Aorta (tissue), 5 donors: ENCODE measurements at places on chromosomes 13 and 19. TPM values are rescaled to one million over a fixed set of nuclear protein-coding genes. Genes with fewer than 3 reads are reported as not detected.

GRCh38 chr13:74101436-74101835 is 32.8 kb downstream of the KLF12 start:
- no peak overlapping the region for H3K27ac ChIP-seq
- H3K4me3 ChIP-seq = no peak overlapping the region
- no peaks in the 10 kb centered on the region for H3K36me3 ChIP-seq
- H3K4me1 ChIP-seq = peaks cover 7% of the 10 kb centered on the region

DNA sequence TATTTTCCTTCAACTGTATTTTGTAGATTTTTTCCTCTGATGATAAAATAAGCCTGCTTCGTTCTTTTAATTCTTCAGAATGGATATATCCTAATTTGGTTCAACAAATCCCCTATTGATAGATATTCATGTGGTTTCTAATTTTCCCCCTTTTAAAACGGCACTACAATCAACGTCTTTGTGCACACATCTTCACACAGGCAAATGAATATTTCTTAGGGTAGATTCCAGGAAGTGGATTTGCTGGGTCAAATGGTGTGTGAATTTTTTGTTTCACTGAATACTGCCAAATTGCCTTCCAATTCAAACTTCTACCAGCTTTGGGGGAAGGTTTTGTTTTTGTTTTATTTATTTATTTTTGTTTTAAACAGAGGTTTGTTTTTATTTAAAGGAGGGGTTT is 287.2 kb downstream of the FOXO1 start:
- no peak overlapping the region for H3K27ac ChIP-seq
- H3K4me1 ChIP-seq = no peaks in the 10 kb centered on the region
- H3K27me3 ChIP-seq = no peaks in the 10 kb centered on the region
- no peak overlapping the region for H3K4me3 ChIP-seq
- H3K36me3 ChIP-seq = no peaks in the 10 kb centered on the region

FAAP24 gene
- total RNA-seq = 1.8 TPM

CNFN gene
- not detected for total RNA-seq

DNA sequence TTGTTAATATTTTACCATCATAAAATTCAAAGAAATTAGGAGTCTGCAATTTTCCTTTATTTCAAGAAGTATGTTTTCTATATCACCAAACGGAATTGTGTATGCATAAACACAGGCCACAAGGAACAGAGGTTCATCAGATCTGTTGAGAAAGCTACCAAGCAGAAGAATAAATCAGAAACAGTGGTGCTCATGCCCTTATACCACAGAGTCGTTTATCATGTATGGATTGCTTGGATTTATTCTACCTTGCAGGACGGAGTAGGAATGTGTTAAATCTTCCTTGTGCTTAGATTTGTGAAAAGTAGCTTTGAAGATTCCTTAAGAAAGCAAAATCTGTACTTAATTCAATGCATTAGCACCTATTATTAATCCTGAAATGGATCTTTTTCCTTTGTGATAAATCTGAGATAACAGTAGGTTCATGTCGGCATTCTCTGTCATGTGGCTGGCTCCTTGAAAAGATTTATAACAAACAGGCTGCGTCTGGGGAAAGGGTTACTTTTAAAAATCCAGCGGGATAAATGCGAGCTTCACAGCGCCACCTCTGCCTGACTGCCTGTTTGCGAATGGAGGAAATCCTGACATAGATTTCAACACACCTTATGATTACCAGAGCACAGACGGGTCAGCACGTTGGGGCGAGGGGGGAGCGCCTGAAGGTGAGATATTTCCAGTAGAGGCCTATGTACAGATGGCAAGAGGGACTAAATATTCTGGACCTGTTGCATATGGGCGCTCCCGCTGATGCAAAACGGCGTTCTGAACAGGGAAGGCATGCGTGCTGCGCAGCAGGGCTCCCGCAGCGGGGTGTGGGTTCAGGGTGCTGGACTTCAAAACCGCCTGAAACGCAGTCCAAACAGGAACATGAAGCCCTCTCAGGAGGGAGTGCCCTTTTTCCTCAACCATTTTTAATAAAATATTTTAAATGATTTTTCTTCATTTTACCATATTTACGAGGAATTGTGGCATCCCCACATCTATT is 445.5 kb upstream of the SGCG start:
- DNase-seq = no peak
- no peaks in the 10 kb centered on the region for H3K27me3 ChIP-seq
- H3K4me1 ChIP-seq = no peaks in the 10 kb centered on the region

GRCh38 chr13:45892513-45892912 is 41.0 kb upstream of the SIAH3 start:
- H3K36me3 ChIP-seq = no peaks in the 10 kb centered on the region
- DNase-seq = no peak
- no peaks in the 10 kb centered on the region for H3K27me3 ChIP-seq
- H3K27ac ChIP-seq = no peak overlapping the region
- H3K4me3 ChIP-seq = no peak overlapping the region

DNA sequence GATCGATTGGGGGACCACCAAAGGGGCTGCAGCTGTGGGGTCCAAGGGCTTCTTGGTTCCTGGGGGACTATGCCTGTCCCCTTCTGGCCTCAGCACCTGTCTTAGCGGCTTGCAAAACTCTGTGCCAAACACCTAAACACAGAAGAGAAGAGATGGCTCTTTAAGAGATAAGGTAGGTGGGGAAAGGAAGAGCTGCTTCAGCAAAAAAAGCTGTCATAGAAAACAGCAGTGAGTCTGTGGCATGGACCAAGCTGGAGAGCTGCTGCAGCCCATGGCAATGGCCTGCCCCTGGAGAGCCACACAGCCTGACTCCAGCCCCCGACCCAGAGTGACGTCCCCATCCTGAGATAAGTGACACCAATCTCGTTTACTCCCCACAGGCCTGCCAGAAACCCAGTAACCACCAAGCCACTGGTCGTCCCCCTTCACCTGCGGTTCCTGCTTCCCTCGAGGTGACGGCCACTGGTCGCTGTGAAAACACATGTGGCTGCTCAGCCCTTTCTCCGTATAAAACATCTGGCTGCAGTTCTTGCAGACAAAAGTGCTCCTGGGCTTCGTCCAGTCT is 25.0 kb upstream of the NAPA start:
- H3K27me3 ChIP-seq = no peaks in the 10 kb centered on the region
- H3K36me3 ChIP-seq = no peaks in the 10 kb centered on the region
- H3K4me3 ChIP-seq = no peak overlapping the region

GRCh38 chr13:66995203-66995611 is 234.9 kb downstream of the PCDH9 start:
- H3K4me3 ChIP-seq = no peak overlapping the region
- H3K36me3 ChIP-seq = no peaks in the 10 kb centered on the region
- peaks cover 5% of the 10 kb centered on the region for H3K4me1 ChIP-seq
- H3K27me3 ChIP-seq = no peaks in the 10 kb centered on the region
- no peak overlapping the region for H3K27ac ChIP-seq
- DNase-seq = no peak

- H3K27ac ChIP-seq = no peak overlapping the region
- H3K27me3 ChIP-seq = no peaks in the 10 kb centered on the region
- DNase-seq = no peak
Measured at GRCh38 chr13:57443494-57443893, 188.1 kb upstream of the PCDH17 start.

- no peak overlapping the region for H3K4me3 ChIP-seq
- no peak overlapping the region for H3K27ac ChIP-seq
- no peaks in the 10 kb centered on the region for H3K27me3 ChIP-seq
Measured at GRCh38 chr13:114283576-114283975, 2.2 kb downstream of the UPF3A start.

CABP5 gene
- total RNA-seq = not detected

GRCh38 chr19:35557539-35558399 is 5.7 kb downstream of the ATP4A start:
- no peaks in the 10 kb centered on the region for H3K27me3 ChIP-seq
- H3K27ac ChIP-seq = no peak overlapping the region
- DNase-seq = peak; percentile 71
- H3K4me1 ChIP-seq = no peaks in the 10 kb centered on the region
- H3K4me3 ChIP-seq = no peak overlapping the region

DNA sequence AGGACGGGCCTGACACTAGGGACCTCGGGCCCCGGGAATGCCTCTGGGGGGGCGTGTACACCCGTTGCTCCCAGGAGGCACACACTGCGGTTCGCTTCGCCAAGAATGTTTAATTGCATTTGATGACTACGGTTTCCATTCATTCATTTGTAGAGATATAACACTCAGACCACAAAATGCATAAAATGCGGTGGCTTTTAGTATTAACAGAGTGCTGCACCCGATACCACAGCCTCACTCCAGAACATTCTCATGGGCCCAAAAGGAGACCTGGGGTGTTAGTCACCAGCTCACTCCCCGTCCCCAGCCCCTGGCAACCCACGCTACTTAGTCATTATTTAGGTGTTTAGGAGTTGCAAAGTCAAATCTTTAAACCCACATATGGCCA is 21.8 kb downstream of the HCN2 start:
- H3K4me3 ChIP-seq = no peak overlapping the region
- no peak overlapping the region for H3K27ac ChIP-seq
- DNase-seq = no peak
- H3K4me1 ChIP-seq = no peaks in the 10 kb centered on the region
- H3K27me3 ChIP-seq = no peaks in the 10 kb centered on the region

LILRA6 gene
- total RNA-seq = 13.3 TPM

GRCh38 chr19:30228835-30229524 is 143.2 kb upstream of the ZNF536 start:
- no peaks in the 10 kb centered on the region for H3K27me3 ChIP-seq
- H3K4me3 ChIP-seq = no peak overlapping the region
- DNase-seq = no peak
- H3K4me1 ChIP-seq = no peaks in the 10 kb centered on the region
- H3K36me3 ChIP-seq = no peaks in the 10 kb centered on the region

DNA sequence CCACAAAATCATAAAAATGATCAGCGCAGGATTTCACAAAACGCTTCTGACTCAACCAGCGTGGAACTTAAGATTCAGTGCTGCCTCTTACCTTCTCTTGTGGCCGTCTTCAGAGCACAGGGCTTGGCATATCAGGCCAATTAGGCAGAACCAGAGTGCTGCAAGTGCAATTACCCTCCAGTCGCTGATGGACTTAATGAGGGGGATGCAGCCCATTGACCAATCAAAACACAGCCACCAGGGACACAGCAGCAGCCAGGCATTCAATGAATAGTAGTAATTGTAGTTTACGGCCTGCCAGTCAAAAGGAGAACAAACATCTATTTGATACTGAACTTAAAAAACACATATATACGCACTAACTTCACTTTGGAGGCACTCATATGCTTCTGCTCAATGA is 38.2 kb downstream of the TMTC4 start:
- H3K27ac ChIP-seq = no peak overlapping the region
- peaks cover 3% of the 10 kb centered on the region for H3K36me3 ChIP-seq
- no peaks in the 10 kb centered on the region for H3K4me1 ChIP-seq
- no peaks in the 10 kb centered on the region for H3K27me3 ChIP-seq

DNA sequence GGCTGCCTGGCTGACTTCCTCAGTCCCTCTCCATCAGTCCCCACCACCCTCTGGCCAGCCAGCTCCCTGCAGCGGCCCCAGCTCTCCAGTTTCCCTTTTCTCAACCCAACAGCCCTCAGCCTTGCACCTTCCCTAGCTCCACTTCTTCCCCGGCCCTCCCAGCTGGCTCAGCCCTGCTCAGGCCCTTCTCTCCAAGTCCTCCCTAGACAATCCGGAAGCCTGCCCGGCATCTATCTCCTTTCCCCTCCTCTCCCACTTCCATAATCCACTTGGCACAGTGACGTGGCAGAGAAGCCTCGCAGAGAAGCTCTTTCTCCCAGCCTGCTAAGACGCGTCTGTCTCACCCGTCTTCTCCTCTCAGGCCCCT is 1.1 kb downstream of the UBXN6 start:
- no peak overlapping the region for H3K4me3 ChIP-seq
- peak; percentile 68 for DNase-seq
- no peaks in the 10 kb centered on the region for H3K27me3 ChIP-seq
- no peaks in the 10 kb centered on the region for H3K4me1 ChIP-seq
